ENCODE measurements at places on chromosomes 6 and 20.

DNA sequence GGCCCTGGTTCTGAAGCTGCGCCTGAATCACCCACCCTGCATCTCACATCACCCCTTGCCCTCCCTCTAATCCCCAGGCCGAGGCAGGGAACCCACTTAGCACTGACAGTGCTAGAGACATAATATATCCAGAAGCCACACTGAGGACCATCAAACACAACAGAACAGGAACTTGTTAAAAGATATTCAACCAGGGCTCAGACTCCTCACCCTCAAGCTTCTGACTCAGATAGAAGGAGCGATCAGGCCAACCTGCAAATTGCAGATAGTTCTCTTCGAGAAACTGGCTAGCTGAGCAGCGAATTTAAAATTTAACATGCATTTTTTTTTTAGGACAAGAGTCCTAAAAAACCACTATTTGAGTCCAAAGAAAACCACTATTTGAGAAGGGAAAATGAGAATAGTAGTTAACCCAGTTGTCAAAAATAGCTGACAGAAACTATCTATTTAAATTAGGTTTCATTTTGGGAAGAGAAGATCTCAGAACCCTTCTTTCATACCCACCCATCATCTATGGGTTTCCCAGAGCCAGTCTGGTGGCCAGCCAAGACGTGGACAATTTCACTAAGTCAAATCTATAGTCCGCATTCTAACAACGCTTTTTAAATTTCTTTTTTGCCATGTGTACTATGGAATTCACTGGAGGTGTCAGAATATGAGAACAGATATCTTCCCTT lies 95.6 kb downstream of the OPRM1 start:
- DNase-seq: no peak

- DNase-seq: no peak
These were observed 23.4 kb downstream of the ACTR5 start for GRCh38 chr20:38771621-38772020.

- no peak for DNase-seq
These were observed 1.5 kb downstream of the DEK start for GRCh38 chr6:18262702-18263417.

- no peak for DNase-seq
These were observed 63.2 kb downstream of the PYGB start for GRCh38 chr20:25310921-25311728.

- DNase-seq: no peak
These were observed 138.7 kb downstream of the FOXO3 start for GRCh38 chr6:108699290-108700041.

GRCh38 chr6:70685494-70686180 lies 18.0 kb downstream of the SMAP1 start:
- DNase-seq: no peak

DNA sequence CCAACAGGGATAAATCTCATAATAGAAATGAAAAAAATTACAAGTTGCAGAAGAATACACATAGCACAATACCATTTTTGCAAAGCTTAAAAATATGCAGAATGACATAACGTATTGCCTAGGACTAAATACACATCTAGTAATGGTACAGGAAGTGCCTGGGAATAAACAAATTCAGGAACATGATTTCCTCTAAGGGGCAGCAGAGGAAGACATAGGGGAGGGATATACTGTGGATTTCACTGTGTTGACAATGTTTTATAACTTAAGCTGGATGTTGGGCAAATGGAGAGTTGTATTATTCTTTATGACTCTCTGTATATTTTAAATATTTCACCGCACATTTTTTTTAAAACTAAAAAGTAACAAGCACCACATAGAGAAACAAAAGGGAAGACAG lies 5.6 kb upstream of the GLO1 start:
- no peak for DNase-seq
